Kidney (tissue), 22 donors: ENCODE measurements at places on chromosomes 11 and 22. TPM values are rescaled to one million over a fixed set of nuclear protein-coding genes. Genes with fewer than 3 reads are reported as not detected.

DNA sequence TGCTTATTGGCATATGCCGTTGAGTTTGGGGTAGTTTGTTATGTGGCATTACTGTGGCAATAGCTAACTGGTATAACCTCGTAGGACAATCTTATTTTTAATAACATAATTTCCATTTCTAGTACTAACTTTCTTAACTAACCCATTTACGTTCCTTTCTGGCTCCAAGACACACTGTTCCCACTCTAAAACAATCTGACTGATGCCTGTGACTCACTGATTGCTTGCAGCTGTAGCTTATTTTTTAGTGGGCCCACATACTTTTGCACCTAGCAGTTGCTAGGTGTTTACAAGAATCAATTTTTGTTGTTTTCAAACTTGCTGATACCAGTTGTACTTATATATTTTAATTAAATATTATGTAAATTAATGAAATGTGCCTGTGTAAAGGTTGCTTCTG lies 52.2 kb downstream of the FAT3 start:
- no peaks in the 10 kb centered on the region for H3K36me3 ChIP-seq
- no peak for DNase-seq
- H3K27me3 ChIP-seq: no peaks in the 10 kb centered on the region
- H3K4me1 ChIP-seq: no peaks in the 10 kb centered on the region
- H3K27ac ChIP-seq: no peak overlapping the region

GRCh38 chr11:13962562-13963168 lies at the start of gene SPON1:
Gene SPON1, plus strand, starts transcription at chr11:13962723. Its CDS starts 182 bp downstream, at chr11:13962905.
- peaks cover 6% of the 10 kb centered on the region for H3K27me3 ChIP-seq
- peak within 1 kb of the TSS; percentile 45 for H3K4me3 ChIP-seq
- H3K4me1 ChIP-seq: peaks cover 3% of the 10 kb centered on the region
- H3K36me3 ChIP-seq: no peaks in the 10 kb centered on the region
- H3K27ac ChIP-seq: no peak within 1 kb of the TSS

DNA sequence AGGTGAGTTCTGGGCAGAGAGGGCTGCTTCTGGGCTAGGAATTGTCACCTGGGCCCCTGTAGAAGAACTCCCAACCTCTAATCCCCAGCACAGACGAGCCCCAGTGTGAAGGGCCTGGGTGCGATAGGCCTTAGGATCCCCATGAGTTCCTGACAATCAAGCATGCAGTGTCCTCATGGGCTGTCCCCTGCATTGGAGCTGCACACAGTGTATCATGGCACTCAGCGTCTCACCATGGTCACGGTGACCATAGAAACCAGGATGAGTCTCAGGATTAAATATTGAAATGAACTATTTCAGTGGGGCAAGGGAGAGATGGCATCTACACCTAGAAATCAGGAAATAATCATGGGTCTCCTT lies 292 bp downstream of the SCGB2A1 start:
- H3K4me1 ChIP-seq: peaks cover 9% of the 10 kb centered on the region
- no peaks in the 10 kb centered on the region for H3K27me3 ChIP-seq
- no peaks in the 10 kb centered on the region for H3K36me3 ChIP-seq
- H3K4me3 ChIP-seq: no peak overlapping the region
- DNase-seq: no peak
- no peak overlapping the region for H3K27ac ChIP-seq

OR5P2 gene
- total RNA-seq: 0.25 TPM

LRP4 gene
- 3.7 TPM for total RNA-seq

SPDYC gene
- not detected for total RNA-seq

DNA sequence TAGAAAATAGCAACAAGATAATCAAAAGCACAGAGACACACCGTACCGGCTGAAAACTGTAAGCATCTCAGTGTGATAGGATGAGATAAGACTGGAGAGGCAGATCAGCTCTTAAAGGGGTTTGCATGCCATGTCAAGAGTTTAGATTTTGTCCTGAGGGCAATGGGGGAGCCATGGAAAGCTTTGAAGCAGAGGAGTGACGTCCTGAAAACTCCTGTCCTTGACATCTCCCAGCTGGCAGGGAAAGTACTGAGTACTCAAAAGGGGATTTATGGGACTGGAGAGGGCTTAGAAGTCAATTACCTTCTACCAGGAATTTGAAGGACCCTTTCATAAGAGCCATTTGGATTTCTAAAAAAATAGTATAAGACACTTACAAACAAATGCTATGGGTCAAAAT lies 420.5 kb upstream of the NARS2 start:
- no peak overlapping the region for H3K27ac ChIP-seq
- H3K4me3 ChIP-seq: no peak overlapping the region
- no peaks in the 10 kb centered on the region for H3K4me1 ChIP-seq
- DNase-seq: peak; percentile 58

AGBL2 gene
- 5.6 TPM for total RNA-seq

SPON1 gene
- 77.9 TPM for total RNA-seq

GSTT2B gene
- total RNA-seq: 10.8 TPM

TUBA8 gene
- 1.1 TPM for total RNA-seq
